ENCODE measurements at places on chromosomes 11 and 22. TPM values are rescaled to one million over a fixed set of nuclear protein-coding genes. Genes with fewer than 3 reads are reported as not detected.

GRCh38 chr11:75347781-75348566, 3.5 kb downstream of the ARRB1 start:
- ATAC-seq: peak; percentile 37

- ATAC-seq: no peak
Observed at GRCh38 chr11:74896311-74896710, 52.6 kb downstream of the XRRA1 start.

- no peak for ATAC-seq
Observed at GRCh38 chr11:34145073-34145472, 39.6 kb downstream of the NAT10 start.

GRCh38 chr22:38946771-38947170, 10.6 kb upstream of the APOBEC3A start:
- no peak for ATAC-seq

DNA sequence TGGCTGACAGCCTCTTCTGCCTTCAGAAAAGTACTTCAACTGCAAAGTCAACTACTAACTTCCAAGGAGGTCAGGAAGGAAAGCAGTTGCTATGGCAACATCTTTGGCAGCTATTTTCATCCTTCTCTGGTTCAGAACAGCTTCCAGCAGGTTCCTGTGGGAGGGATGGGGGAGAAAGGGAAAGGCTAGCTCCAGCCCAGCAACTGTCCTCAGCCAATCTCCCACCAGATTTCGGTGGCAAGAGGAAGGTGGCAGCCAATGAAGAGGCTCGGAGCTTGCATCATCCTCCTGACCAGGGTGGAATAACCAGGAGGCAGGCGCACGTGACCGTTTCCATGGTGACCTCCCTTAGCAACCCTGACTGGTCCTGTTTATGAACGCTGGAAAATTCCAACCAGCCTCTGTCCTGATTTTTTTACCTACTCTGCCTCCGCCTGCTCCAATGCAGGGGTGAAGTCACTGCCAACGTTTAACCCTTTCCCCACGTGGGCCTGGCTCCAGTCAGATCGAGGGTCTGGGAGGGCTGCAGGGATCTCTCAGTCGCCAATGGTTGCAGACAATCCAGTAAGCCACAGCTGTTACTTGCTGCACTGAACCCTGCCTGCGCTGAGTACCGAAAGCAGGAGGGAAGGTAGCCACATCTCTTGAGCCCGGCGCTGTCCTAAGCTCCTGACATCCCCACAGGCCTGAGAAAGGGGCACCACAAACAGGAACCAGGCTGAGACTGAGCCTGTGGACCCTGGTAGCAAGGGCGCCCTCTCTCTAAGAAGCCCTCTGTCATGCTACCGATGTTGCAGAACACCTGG, 11.2 kb upstream of the MALAT1 start:
- ATAC-seq: peak; percentile 94

- ATAC-seq: no peak
Observed at GRCh38 chr11:2325123-2325522, 23.3 kb downstream of the TSPAN32 start.

DNA sequence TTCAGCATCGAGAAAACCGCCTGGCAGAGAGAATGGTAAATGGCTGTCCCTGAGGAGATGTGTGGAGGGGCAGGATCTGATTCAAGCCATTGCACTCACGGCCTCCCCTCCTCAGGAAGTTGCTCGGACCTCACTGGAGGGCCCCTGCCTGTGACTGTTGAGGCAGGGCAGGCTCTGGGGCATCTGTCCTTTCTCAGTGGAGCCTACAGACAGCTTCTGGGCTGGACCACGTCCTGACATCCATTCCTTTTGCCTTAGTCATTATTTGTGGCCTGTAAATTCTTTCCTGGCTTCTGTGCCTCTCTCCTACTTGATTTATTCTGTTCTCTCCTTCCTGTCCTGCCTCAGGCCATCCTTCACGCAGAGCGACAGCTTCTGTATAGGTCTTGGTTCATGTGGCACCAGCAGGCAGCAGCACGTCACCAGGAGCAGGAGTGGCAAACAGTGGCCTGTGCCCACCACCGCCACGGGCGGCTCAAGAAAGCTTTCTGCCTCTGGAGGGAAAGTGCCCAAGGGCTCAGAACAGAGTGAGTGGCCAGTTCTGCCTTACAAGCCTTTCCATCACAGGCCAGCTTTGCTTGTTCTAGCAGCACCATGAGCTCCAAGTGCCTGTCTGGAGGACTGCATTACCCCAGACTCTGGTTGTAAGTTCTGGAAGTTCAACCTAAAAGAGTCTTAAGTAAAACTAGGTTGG, 59.6 kb downstream of the PISD start:
- ATAC-seq: peak; percentile 88

GRCh38 chr22:27662359-27663301, 138.9 kb downstream of the MN1 start:
- ATAC-seq: peak; percentile 36

DNA sequence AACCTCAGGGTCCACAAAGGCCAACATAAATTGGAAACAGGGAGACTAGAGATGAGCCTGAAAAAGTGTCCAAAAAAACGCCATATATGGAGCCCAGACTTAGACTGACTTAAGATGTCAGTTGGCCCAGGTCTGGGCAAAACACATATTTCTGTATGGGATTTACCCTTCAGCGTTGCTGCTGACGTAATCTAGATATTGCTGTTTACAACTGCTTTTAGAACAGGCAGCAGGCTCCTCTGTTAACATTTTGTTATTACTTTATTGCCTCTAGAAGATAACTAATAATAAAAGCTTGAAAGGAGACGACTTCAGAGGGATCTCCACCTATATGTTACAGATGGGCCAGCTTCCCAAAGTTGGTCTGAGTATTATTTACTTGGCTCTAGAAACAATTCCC, 8.7 kb downstream of the ME3 start:
- ATAC-seq: no peak

GRCh38 chr22:29581799-29582198, 886 bp upstream of the NIPSNAP1 start:
- no peak for ATAC-seq

DNA sequence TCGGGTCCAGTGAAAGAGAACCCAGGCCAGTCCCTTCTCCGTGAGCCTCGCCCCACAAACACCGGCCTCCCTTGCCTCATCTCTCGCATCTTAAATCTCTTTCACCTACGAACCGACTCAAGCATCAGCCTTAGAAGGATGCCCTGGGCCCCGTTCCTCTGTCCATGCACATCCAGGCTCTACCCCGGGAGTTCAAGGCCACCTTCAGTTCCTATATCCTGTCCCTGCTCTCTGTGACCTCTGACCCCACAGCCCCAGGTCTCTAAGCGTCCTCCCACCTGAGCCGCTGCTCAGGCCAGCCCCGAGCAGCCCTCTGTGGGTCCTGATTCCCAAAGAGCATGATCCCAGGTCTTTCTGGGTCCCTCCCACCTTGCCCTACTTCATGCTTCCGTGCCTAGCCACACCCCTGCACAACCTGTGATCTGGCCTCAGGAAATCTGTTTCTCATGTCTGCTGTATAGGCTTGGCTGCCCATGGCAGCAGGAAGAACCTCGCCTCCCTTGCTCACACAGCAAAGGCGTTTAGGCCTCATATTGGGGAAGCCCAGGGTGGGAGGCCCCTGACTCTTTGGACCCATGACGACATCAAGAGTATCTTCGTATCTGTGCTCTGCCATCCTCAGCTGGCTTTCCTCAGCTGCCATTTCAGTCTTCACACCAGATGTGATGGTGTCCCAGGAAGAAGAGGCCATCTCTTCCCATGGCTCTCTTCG, 77.5 kb upstream of the SEPTIN5 start:
- ATAC-seq: no peak

GRCh38 chr22:43474161-43475101, 62.6 kb downstream of the MPPED1 start:
- ATAC-seq: no peak

DNA sequence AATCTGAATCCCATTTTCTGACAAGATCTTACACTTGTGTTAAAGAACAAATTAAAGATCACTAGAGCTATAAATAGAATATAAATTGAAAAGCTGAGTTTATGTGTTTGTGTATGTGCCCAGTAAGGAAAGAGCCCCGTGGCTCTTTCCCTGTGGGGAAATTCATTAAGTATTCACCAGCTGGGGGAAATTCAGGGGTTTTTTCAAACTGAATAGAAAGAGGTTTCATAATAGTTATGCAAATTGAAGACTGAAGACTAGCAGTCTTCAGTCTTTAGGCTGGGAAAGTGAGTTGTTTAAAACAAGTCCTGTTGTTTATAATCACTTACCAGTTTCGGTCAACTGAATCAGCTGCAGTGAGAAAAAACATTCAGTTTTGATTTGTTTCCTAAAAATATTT, 11.3 kb upstream of the MS4A7 start:
- ATAC-seq: no peak

DNA sequence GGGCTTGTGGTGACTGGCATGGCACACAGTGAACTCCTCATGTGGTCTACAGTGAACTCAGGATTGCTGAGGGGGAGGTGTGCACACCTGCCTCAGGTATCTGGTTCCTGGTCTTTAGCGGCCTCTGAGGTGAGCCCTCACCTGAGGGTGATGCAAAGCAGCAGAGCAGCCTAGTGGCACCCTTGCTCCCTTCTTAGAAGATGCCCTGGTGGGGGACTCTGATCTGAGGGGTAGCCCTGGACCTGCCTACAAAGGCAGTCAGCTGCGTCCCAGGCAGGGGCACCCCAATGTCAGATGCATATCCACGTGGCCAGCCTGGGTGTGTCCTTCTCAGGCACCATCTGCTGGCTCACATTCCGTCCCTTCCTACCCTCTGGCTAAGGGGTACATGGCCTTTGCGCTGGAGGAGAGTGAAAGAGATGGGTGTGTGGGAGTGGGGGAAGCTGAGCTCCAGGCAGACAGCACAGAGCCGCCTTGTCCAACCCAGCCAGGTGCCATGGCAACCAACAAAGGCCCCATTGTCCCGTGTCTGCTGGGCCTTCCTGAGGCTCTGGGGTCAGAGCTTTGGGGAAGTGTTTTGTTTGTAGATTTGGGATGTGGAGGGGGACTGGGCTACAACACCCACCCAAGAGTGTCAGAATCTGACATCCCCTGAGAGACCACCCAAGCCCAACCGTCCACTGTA, 5.8 kb downstream of the PLEKHB1 start:
- ATAC-seq: no peak

- no peak for ATAC-seq
Observed at GRCh38 chr22:46031557-46031956, 54.6 kb upstream of the WNT7B start.

DNA sequence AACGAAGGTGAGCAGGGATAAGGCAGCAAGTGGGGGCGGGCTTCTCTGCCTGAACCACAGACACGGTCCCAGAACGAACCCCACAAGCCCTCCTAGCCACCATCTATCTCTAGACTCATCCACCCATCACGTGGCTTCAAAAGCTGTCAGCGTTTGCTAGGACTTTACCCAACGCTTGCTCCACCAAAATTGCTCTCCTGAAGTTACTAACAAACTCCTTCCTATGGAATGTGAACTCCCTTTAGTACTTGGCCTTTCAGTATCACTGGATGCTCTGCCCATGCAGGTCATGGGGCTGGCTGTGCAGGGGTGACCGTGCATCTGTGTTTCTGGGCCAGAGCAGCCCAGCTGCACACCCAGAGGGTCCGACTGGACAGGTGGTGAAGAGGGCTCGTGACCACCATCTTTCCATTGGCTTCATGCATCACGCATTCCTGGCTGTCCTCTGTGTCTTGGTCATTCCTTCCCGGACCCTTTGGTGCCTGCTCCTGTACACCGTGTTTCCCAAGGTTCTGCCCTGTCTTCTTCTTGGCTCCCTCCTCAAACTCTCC, 85.1 kb downstream of the MYO7A start:
- no peak for ATAC-seq

GRCh38 chr22:42747701-42748513, 27.2 kb upstream of the A4GALT start:
- ATAC-seq: no peak

DNA sequence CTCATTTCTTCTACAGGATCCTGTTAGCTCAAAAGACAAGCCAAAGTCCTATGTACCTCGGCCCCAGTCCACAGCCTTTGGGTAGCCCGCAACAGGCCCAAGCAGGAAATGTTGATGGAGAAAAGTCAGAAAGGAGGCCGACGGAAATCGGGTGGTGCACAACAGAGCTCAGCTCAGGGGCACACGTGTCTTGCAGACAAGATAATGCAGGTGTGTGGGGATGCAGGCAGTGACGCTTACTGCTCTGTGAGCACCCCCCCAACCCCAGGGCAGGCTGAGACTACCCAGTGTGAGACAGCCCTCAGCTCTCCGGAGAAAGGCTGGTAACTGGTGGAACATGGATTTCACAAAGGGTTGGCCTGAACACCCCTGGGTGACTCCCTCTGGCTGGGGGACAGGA, 4.3 kb upstream of the PDE2A start:
- ATAC-seq: no peak

GRCh38 chr11:131912134-131912533, 541.7 kb downstream of the NTM start:
- ATAC-seq: no peak

DNA sequence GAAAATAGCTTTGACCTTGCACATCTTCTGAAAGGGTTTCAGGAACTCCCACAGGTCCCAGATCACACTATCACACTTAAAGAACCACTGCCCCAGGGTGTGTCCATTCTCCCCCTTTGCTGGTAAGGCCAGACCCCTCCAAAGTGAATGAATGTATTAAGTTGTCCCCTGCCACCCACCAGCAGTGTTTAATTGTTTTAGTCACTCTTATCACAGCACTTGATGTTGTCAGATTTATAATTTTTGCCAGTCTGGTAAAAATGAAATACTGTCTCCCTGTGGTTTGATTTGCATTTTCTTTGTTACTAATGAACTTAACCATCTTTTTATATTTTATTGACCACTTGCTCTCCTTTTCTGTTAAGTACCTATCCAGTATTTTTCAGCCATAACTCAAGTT, 89.6 kb upstream of the RAB1B start:
- ATAC-seq: no peak

DNA sequence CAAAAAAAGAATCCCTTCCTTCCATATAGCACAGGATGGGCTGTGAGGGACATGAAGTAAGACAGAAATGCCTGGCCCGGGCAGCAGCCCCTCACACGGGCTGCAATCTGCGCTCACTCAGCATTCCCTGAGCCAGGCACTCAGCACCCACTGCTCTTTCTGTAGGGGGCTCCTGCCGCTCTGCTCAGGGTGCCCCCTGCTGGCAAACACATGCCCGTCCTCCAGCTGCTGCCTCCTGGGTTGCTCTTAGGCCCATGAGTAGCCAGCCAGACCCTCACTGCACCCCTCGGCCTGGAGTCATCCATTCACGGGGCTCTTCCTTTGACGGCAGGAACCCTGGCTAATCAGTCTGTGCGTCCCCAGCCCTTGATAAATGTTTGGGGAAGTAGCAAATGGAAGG, 6.9 kb downstream of the MCAT start:
- ATAC-seq: peak; percentile 40

- ATAC-seq: no peak
Observed at GRCh38 chr11:133560472-133560855, 28.2 kb upstream of the OPCML start.

- peak; percentile 59 for ATAC-seq
Observed at GRCh38 chr22:33000342-33001280, 57.6 kb downstream of the SYN3 start.

BTG4 gene
- not detected for total RNA-seq

IRF7 gene
- total RNA-seq: 11.2 TPM

CARD10 gene
- 8.7 TPM for total RNA-seq

PTDSS2 gene
- total RNA-seq: 23.4 TPM

TEX12 gene
- not detected for total RNA-seq

PKP3 gene
- 3.5 TPM for total RNA-seq
